RPMI7951 (cell line): ENCODE measurements at places on chromosomes 3 and 15. TPM values are rescaled to one million over a fixed set of nuclear protein-coding genes. Genes with fewer than 3 reads are reported as not detected.
A peak's percentile ranks its signal among the peaks of the same experiment; 100 is the strongest.

The EBLN2 gene
- 2.5 and 2.7 TPM in 2 replicates for total RNA-seq

DNA sequence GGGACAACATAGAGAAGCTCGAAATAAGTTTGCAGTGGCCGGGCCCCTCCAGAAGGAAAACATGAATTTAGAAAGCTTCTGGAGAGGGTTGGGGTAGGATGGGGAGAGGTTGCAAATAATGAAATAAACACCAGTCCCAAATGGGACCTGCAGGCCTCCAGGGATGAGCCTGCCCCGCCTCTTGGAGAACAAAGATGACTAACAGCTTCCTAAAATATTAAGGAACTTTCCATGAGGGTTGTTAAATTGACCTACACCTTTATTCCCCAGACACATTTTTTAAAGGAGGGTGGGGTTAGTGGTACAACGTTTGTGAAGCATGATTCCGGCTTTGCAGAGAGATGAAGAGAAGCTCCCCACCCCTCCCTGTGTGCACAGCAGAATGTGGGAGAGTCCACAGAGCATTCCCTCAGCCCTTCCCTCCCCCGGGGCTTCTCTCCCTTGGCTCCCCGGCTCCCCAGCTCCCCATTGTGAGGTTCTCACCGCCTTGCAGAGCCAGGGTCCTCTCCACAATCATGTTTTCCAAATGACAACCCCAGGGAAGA is 84.1 kb downstream of the ARHGAP31 start:
- no peak for DNase-seq

The SLC22A14 gene
- 0.12 and 0.20 TPM in 2 replicates for total RNA-seq

The ST3GAL6 gene
- total RNA-seq: 8.6 and 10.5 TPM in 2 replicates

- DNase-seq: peak; percentile 34
These were observed 415.9 kb upstream of the MDFIC2 start for GRCh38 chr3:70728311-70728710.

DNA sequence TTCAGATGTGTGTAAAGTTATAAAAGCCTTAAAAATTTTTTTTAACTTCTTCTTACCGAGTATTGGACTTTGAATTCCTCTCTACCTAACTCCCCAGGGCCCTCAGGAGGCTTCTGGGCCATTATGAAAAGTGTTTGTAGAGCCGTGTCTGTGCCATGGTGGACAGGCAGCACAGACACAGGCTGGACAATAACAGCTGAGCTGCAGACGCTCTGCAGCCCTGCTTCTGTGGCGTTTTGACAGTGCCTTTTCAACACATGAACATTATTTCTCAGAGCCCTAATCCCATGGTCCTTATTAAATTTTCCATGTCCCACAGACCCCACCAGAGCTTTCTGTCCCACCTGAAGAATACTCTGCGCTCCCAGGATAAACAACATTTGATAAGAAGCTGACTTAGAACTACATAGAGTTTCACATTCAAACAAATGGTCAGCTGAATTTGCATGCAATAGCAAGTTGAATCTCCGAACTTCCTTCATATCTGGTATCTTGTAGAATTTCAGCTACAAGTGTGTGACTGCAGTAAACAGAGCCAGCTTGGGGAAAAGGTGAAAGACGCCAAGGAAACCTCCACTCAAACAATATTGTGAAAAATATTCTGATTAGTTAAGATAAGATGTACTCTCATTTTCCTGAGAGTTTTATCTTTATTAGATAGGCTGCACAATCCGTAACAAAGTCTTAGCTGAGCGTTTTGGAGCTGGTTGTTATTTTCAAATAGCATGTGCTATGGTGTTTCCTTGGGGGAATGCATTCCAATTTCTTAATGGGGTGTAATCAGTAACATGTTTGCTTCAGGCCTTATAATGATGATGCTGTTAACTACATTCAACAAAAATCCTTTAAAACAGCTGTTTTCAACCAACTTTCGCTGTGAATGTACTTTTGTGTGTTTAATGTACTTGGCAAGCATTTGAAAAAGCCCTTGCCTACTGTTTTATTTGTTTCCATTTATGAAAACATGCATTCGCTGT is 378.2 kb downstream of the MECOM start:
- DNase-seq: no peak

- no peak for DNase-seq
These were observed 103.6 kb downstream of the ECT2 start for GRCh38 chr3:172853921-172854666.

The OR5K2 gene
- total RNA-seq: not detected in 2 replicates

DNA sequence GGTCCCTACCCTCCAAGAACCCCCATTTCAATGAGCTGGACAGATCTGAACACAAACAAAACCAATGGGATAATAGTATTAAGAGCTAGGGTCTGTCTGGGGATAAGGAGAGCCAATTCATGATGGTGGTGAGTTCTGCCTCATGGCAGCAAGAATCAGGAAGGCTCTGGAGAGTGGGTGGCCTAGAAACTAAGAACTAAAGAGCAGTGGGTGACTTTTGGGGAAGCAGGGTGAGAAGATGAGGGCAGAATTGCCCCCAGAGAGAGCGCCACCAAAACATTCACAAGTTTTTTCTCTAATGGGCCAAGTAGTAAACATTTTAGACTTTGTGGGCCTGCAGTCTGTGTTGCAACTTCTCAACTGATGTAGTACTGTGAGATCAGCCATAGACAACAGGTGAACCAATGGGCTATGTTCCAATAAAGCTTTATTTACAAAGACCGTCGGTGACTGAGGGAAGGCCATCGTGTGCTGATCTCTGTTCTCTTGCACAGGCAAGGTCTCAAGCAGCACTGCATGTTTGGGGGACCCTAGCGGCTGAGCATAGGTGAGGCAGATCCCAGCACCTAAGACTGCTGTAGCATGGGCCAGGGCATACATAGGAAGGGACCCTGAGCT is 225.5 kb upstream of the ST8SIA2 start:
- no peak for DNase-seq

DNA sequence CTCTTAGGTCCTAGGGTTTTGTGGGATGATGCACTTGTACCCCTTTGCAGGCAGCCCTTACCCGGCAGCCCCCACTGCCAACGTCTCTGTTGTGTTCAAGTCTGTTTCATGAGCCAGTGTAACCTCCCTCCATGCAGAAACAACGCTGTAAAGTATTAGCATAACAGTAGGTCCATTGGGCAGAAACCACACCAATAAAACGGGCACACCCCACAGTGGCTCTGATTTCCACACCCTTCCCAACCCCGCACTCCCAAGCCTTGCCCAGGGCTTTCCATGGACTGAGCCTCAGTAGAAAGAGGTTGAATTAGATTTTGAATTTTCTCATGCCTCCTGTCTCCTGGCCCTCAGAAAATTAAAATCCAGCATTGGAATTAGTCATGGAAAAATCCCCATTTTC is 124.5 kb downstream of the CACNA1D start:
- no peak for DNase-seq

DNA sequence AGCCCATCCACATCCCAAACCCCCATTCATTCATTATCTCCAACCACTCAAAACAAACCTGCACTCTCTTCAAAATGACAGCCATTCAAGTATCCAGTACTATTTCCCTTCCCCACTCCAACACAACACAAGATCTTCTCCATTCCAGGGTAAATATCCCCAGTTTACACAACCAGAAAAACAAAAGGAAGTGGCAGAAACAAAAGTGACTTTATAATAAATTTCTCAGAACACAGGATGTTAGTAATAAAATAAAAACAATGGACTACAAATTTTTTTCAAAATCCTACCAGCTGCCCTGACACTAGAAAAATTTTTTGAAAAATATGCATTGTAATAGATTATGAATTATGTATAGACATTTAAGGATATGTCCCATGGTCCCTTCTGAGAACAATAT is 14.2 kb downstream of the CPA3 start:
- no peak for DNase-seq

The FEZF2 gene
- total RNA-seq: not detected in 2 replicates

The LRRC2 gene
- total RNA-seq: 0.12 and 0.59 TPM in 2 replicates

DNA sequence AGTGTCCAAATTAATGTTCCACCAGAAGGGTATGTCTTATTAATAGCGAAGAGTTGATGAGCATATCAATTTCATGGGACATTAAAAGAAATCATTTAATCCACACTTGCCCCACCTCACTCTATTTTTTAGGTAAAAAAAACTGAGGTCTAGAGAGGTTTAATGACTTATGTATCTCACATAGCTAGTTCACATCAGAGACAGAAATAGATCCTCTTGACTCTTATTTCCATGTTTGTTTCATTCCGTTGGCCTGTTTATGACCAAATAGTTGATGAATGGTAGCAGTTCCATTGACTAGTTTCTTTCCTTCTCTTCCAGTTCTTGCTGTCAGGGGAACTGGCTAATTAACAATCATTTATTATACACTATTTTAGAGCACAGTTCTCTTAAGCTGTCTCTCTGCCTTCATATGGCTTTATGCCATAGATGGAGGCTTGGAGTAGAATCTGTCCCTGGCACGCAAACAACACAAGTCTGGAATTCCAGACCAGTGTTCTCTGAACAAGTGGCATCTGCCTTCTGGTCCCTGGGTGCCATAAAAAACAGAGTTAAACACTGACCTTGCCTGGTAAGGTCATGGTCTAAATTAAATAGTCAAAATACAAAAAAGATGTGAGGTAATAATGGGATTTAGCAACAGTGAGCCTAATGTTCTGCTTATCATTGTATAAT is 220.0 kb upstream of the CGNL1 start:
- peak; percentile 7 for DNase-seq

The GRM2 gene
- 0.10 and 0.12 TPM in 2 replicates for total RNA-seq

DNA sequence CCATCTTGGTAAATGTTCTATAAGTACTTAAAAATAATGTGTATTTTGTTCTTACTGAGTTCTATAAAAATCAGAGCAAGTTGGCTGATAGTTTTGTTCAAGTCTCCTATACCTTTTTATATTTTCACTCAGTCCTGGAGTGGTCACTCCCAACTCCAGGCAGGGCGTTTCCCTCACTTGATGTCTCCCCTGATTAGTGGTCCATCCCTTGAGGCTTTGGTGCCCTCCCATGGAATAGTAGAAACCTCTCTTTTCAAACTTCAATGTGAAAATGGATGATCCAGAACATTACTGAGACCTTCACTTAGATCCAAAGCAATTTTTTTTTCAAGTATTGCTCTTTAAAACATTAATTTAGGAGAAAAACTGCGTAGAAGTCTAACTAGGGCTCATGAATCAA is 25.0 kb upstream of the SCN10A start:
- DNase-seq: peak; percentile 41

GRCh38 chr3:78580681-78581080 is 1187.1 kb downstream of the ROBO1 start:
- DNase-seq: peak; percentile 3

- DNase-seq: no peak
These were observed 37.2 kb upstream of the CPB1 start for GRCh38 chr3:148790370-148790769.

GRCh38 chr15:65331811-65332210 is 27.3 kb downstream of the RNU5B-1 start:
- DNase-seq: no peak

DNA sequence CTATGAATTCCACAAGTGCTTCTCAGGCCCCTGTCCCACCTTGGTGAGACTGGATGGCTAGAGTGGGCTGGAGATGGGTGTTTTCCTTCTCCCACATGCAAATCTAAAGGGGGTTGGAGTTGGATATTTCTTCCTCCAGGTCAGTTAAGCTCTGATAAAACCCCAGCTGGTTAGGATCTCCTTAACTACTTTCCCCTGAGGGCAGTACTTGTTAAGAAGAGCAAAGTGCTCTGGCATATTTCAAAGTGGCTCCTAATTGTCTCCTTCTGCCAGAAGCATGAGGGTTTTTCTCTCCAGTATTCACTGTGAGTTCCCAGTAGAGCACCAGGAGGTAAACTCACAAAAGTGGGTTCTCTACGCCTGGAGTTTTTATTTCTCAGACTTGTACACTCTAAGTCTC is 31.4 kb downstream of the COL6A6 start:
- DNase-seq: no peak

DNA sequence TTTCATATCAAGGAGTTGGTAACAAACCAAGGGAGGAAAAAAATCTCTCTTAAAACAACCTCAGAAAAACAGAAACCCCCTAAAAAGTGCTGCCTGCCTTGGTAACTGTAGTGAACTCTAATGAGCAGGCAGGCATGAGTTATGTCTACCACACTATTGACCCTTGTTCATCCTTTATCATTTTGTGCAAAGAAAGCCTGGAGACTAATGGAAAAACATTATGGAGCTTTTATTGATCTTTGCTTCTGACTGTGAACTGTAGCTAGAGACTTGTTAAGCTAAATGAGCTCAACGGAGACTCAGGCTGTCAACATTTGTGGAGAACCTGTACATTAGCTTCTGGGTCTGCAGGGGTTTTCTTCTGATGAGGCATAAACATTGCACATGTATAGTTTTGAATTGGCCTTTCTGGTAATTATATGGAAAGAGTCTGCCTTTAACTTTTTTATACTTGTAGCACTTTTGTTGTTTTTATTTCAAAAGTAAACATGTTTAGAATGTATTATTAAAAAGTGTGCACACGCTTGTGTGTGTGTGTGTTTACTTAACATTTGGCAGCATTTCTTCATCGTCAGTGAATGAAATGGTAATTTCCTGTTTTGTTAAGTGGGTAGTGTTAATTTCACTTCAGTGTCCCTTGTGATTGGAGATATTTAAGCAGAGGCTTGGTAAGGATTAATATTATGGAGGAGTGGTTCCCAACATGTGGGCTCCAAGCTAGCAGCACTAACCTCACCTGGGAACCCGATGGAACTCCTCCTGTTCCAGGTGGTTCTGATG is 15.9 kb upstream of the SPTSSB start:
- DNase-seq: no peak

DNA sequence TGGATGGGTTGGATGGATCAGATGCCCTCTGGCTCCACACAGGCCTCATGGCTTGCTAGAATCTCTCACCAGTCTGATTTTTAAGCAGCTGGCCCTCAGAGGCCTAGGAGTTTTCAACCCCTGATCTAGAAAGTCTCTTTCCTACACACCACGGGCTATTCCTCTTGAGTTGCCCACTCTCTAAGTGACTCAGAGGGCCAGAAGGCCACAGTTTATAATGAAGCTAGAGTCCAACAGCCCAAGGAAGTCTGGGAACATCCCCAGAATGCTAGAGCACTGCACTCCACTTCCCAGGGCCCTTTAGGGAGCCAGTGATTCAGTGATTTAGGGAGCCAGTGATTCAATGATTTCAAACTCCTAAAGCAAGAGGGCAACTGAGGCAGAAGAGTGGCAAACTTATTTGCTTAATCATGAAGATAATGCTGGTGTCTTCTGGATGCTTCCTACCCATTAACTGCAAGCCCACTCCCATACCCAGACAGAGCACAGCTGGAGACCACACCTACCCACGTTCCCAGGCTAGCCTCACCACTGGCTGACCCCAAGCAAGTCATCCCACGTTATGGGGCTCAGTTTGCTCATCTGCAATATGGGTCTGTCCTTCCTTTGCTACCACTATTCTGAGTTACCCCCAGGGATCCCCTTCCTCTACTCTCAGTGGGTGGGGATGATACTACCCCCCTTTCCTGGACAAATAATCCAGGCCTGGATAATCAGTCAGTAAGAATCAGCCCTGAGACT is 36.7 kb downstream of the ABTB1 start:
- peak; percentile 45 for DNase-seq
